ENCODE measurements at places on chromosomes 11 and 22.
A peak's percentile ranks its signal among the peaks of the same experiment; 100 is the strongest.

- peak; percentile 45 for DNase-seq
These were observed 66.8 kb downstream of the FEZ1 start for GRCh38 chr11:125429174-125429707.

DNA sequence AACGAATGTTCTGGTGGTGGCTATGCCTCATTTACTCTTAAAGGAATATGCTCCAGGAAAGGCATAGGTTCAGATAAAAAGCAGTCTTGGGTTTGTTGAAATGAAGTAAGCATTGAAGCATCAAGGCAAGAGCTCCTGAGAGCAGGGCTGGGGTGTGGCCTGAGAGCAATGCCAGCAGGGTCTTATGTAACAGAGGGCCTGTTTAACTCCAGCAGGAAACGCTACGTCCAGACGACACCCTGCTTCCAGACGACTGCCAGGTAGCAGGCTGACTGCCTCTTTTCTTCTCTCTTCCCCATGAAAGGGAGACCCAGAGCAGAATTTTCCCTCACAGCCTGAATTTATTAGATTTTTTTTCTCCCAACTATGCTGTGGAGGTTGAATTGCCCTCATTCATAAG lies 127.2 kb upstream of the SLC5A12 start:
- no peak for DNase-seq

DNA sequence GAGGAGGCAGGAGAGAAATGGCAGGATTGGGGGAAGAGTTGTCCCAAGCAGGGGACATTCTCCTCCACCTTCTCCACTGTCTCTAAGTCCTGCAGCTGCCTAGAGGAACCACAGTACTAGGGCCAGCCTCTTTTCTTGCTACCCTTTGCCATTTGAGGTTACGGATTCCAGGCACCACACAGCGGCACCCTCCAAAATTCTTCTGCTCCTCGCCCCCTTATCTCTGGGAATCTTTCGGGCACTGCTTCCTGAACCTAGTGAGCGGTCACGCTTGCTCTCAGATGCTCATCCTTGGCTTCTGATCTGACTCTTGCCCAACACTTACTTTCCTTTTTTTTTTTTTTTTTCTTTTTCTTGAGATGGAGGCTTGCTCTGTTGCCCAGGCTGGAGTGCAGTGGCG lies 26.6 kb upstream of the XBP1 start:
- DNase-seq, result no peak

- DNase-seq, result no peak
These were observed 66.2 kb downstream of the FANCF start for GRCh38 chr11:22559416-22559815.

- no peak for DNase-seq
These were observed 47.6 kb downstream of the ST3GAL4 start for GRCh38 chr11:126403022-126403581.

DNA sequence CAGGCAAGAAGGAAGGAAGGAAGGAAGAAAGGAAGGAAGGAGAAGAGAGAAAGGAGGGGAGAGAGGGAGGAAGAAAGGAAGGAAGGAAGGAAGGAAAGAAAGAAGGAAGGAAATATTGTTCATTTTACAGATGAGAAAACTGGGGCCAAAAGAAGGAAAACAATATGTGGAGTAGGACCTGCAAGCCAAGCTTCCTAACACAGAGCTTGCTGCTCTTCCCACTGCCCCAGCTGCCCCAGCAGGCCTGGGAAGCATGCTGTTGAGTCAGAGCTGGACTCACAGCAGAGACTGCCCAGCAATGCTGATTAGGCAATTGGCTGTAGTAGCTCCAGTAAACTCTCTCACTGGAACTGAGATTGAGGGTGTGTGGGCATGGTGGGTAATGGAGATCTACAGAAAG lies 42.6 kb upstream of the SMCO4 start:
- DNase-seq, result no peak

DNA sequence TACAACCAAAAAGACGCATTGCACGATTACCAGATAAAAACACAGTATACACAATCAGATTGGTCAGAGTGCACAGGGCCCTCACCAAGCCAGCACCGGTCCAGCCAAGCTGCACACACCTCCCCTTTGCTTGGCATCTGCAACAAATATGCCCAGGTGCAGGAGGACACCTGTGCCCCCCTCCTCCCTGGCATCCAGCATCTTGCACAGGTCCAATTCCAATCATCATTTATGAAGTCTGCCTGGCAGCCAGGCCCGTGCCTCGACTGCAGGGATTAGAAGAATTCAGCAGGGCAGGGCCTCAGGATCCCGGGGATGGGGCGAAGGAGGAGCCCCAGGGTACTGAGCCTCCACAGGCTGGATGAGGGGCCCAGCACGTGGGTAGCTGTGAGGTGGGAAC lies 302.1 kb downstream of the CTTN start:
- no peak for DNase-seq
